Left ventricle myocardium inferior (tissue), 1 donor: ENCODE measurements at places on chromosomes 16 and 17. TPM values are rescaled to one million over a fixed set of nuclear protein-coding genes. Genes with fewer than 3 reads are reported as not detected.

SLC6A4 gene
- total RNA-seq: 0.33 TPM

GRCh38 chr17:12485361-12485906 is 180.3 kb upstream of the MYOCD start:
- DNase-seq: no peak

- no peak for DNase-seq
Measured at GRCh38 chr16:26583803-26584202, 482.9 kb upstream of the C16orf82 start.

SLC13A2 gene
- total RNA-seq: not detected
